ENCODE measurements at places on chromosomes 11 and 22. TPM values are rescaled to one million over a fixed set of nuclear protein-coding genes. Genes with fewer than 3 reads are reported as not detected.

The TRIM49 gene
- not detected for total RNA-seq

The SLC39A13 gene
- 11.6 TPM for total RNA-seq

The DRD4 gene
- total RNA-seq, result 0.31 TPM

The ZNF408 gene
- 5.9 TPM for total RNA-seq

The PRDX5 gene
- total RNA-seq, result 82.3 TPM

The CASTOR1 gene
- 3.8 TPM for total RNA-seq

The DKK3 gene
- total RNA-seq, result 226 TPM

The APOL5 gene
- not detected for total RNA-seq

The ACER3 gene
- total RNA-seq, result 26.3 TPM

The APOL1 gene
- total RNA-seq, result 0.63 TPM

The CDKN1C gene
- total RNA-seq, result 21.3 TPM

The RGL4 gene
- total RNA-seq, result not detected

Data from parietal lobe (tissue), 2 donors.